Effector memory CD8-positive, alpha-beta T cell (primary cell): ENCODE measurements at places on chromosomes 1 and 21.
A peak's percentile ranks its signal among the peaks of the same experiment; 100 is the strongest.

DNA sequence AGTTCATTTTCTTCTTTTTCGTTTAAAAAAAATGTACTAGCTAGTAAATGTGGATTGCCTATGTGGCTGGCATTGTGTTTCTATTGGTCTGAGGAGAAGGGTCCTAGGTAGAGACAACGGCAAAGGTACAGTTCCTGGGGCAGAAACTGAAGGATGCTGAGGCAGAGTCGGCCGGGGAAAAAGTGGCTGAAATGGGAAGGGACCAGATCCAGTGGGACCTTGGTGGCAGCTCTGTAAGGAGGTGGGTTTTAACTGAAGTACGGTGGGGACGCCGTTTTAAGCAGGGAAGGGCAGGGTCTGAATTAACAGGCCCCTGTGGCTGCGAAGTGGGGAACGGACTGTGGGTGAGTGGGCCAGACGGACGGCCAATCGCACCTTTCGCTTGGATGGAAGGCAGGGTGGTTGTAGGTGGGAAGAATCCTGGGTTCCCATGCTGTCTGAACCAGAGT lies 420 bp upstream of the VPS13D start:
- H3K27me3 ChIP-seq = no peaks in the 10 kb centered on the region
- H3K4me3 ChIP-seq = peak overlapping the region; percentile 76
- H3K27ac ChIP-seq = peak overlapping the region; percentile 81
- peaks cover 23% of the 10 kb centered on the region for H3K4me1 ChIP-seq
- no peak for DNase-seq
- H3K36me3 ChIP-seq = peaks cover 4% of the 10 kb centered on the region

DNA sequence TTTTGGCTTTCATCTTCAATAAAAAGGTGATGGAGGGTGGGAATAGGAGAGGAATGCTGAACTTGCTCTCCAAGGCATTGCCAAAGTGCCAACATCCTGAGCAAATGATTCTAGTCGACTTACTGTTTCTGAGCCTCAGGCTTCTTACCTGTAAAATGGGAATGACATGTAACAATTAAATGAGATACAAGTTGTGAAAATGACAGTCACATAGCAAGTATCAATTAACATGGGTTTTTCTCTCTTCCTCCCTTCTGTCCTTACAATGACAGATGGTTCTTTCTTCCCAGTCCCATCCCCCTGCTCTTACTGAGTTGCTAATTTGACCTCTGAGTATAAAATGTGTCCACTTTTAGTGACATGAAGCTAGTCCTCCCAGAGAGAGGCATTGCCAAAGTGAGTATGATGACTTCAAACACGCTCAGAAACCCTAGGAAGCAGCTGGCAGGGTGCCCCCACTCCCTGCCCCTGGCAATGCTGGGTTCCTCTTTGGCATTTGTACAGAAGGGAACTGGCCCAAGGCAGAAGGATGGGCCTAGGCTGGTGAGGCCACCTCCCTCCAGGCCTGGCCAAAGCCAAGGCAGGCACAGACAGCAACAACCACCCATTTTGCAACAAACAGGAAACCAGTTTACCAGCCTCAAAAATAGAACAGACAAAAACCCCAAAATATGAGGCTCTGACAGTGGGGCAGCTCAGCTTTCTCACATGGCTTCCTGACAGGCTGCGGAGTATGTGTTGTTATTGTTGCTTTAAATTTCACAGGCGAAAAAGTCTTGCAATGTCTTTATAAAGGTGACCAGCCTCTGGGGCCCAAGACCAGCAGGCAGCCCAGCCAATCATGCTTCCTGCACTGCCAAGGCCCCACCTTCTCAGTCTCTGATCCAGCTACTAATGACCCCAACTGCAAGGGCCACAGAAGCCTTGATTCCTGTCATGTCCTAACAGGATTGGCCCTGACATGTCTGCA lies 115.9 kb downstream of the HIVEP3 start:
- H3K36me3 ChIP-seq = peaks cover 13% of the 10 kb centered on the region
- peak overlapping the region; percentile 74 for H3K4me3 ChIP-seq
- peak overlapping the region; percentile 99 for H3K27ac ChIP-seq
- no peaks in the 10 kb centered on the region for H3K27me3 ChIP-seq

GRCh38 chr1:36934061-36934460 lies 100.3 kb downstream of the GRIK3 start:
- no peaks in the 10 kb centered on the region for H3K36me3 ChIP-seq
- no peak overlapping the region for H3K4me3 ChIP-seq
- no peak overlapping the region for H3K27ac ChIP-seq
- no peak for DNase-seq
- H3K4me1 ChIP-seq = no peaks in the 10 kb centered on the region

GRCh38 chr1:168618886-168619285 lies 42.5 kb downstream of the XCL1 start:
- no peaks in the 10 kb centered on the region for H3K4me1 ChIP-seq
- H3K27ac ChIP-seq = no peak overlapping the region
- no peaks in the 10 kb centered on the region for H3K27me3 ChIP-seq
- no peak overlapping the region for H3K4me3 ChIP-seq

- no peaks in the 10 kb centered on the region for H3K27me3 ChIP-seq
- peaks cover 23% of the 10 kb centered on the region for H3K4me1 ChIP-seq
- H3K4me3 ChIP-seq = no peak overlapping the region
- DNase-seq = no peak
- H3K36me3 ChIP-seq = peaks cover 11% of the 10 kb centered on the region
Measured at GRCh38 chr1:36400514-36400824, 2.8 kb upstream of the LSM10 start.

GRCh38 chr1:191888996-191889622 lies 269.2 kb upstream of the RGS18 start:
- no peak overlapping the region for H3K27ac ChIP-seq
- H3K4me1 ChIP-seq = no peaks in the 10 kb centered on the region
- no peak for DNase-seq
- no peak overlapping the region for H3K4me3 ChIP-seq
- H3K27me3 ChIP-seq = no peaks in the 10 kb centered on the region

DNA sequence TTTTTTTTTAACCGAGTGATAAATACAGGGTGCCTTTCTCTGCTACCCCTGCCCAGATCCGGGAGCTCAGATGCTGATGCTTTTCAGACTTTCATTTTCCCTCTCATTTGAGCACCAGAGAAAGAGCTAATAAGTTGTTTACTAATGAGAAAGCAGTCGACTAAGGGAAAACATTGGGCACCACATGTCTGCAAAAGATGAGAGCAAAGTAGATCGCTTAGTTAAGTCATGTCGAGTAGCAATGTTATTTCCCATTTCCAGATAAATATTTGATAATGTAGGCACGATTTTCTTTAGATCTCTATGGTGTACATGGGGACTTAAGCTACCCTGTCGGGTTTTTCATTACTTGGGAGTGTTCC lies 1.2 kb downstream of the PKN2 start:
- no peak for DNase-seq
- peaks cover 20% of the 10 kb centered on the region for H3K36me3 ChIP-seq
- peak overlapping the region; percentile 94 for H3K27ac ChIP-seq
- no peaks in the 10 kb centered on the region for H3K27me3 ChIP-seq
- peak overlapping the region; percentile 90 for H3K4me3 ChIP-seq

DNA sequence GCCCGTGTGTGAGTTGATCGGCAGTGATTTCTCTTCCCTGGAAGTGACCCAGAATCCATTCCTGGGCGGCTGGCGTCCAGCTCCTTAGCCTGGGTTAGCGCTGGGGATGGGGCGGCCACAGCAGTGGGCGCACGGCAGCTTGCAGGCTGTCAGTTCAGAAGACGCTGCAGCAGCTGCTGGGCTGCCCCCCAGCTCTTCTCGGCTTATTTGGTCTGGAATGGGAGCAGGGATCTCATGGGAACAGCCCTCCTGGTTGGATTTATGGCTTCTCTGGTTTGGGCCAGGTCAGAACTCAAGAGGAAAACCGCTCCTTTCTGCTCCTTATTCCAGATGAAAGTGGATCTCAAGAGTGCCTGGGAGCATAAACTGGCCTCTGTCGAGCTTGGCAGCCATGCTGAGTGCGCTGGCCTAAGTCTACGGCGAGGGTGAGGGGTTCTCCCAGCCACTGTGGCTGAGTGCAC lies 148.2 kb downstream of the PRDM16 start:
- H3K4me1 ChIP-seq = no peaks in the 10 kb centered on the region
- H3K36me3 ChIP-seq = no peaks in the 10 kb centered on the region
- DNase-seq = no peak
- no peak overlapping the region for H3K27ac ChIP-seq
